ENCODE measurements at places on chromosomes 12 and 14.

- DNase-seq: no peak
Measured at GRCh38 chr14:91399868-91400640, 17.6 kb downstream of the CCDC88C start.

- DNase-seq: no peak
Measured at GRCh38 chr14:26765768-26766520, 168.1 kb upstream of the NOVA1 start.

DNA sequence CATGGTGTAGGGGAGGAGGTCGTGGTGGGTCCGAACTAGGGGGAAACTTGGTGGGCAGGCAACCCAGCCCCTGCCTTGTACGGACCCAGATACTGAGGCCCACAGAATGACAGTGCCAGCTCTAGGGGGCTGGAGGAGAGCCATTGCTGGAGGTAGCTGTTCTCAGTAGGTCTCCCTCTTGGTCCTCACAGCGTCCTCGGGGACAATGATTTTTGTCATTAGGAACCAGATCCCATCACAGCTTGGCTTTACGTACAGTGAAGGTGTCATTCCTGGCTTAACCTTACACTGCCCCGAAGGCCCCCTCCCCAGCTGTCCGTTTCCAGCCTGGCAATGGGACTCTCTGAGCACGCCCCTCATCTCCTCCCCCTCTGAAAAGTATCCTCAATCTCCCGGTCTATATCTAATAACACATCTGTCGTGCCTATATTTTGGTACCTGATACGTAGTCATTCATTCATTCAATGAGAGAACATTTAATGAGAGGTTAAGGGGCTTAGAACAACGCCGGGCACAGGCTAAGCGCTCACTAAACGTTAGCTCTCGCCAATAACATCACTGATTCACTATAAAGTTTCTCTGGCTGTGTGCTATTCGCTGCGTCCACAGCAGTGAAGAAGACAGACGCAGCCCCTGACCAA, 597 bp upstream of the DYNC1H1 start:
- no peak for DNase-seq

DNA sequence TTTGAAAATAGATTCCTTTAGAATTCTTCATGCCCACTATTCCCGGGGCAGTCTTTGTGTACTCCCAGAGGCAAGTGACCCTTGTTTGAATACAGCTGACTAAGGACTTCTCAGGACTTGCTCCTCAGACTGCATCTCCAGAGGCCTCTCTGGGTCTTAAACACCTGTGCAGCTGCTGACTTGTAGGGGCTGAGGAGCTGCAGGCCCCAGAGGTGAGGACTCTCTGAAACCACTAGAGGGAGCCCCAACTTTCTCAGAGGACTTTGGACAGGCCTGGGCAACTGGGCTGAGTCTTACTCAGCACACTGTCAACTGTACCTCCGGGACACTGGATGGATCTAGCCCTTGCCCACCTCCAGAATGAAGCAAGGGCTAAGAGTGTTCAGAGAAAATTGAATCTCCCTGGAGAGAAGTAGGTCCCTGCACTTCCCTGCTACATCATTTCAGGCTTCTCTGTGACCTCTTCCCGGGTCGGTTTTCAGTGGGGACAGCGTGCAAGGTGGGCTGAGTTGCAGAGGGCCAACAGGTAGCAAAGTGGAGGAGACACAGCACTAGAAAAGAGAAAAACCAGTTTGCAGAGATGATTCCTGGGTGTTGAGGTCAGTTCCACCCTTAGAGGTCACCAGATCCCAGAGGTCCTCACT, 164.6 kb downstream of the TMEM117 start:
- no peak for DNase-seq

DNA sequence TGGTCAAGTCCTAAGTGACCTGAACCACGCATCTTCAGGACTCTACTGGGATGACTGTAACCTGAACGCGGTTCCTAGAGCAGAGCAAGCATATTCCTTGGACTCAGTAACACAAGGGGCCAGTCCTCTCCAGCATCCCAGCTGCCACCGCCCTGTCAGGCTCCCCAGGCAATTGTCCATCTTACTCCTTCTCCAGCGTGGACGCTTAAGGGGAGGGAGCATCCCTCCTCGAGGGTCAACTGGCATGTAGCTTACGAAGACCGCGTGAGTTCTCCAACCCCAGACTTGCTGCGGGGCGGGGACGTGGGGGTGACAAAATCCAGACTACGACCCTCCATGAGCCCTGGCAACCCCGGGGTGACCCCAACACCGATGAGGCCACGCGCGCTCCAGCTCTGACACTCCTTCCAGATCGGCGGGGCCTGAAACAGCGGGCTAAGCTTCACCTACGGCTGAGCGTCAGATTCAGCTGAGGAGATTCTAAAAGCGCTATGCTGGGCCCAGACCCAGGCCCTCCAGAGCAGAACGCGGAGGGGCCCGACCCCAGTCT, 846 bp upstream of the MTHFD1 start:
- no peak for DNase-seq

DNA sequence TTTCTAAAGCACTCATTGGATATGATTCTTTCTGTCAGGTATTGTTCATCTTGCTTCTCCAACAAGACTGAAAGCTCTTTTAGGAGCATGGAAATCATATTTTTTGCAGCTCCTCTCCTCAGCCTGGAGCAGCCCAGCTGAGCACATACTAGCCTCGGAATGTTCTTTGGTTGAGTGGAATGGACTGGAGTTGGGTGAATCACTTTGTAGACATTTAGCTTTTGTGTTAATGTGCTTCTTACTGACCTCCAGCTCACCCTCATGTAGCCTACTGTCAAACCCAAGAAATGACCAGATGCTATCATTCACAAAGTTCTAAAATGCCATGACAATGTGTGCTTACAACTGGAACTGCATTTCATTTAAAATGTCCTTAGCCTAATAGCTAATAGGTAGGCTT, 161.1 kb downstream of the NUAK1 start:
- no peak for DNase-seq

- no peak for DNase-seq
Measured at GRCh38 chr14:68282479-68283377, 463.1 kb downstream of the RAD51B start.

- no peak for DNase-seq
Measured at GRCh38 chr14:53542732-53543131, 389.6 kb upstream of the DDHD1 start.

- no peak for DNase-seq
Measured at GRCh38 chr14:87005280-87005679, 987.7 kb downstream of the GALC start.

DNA sequence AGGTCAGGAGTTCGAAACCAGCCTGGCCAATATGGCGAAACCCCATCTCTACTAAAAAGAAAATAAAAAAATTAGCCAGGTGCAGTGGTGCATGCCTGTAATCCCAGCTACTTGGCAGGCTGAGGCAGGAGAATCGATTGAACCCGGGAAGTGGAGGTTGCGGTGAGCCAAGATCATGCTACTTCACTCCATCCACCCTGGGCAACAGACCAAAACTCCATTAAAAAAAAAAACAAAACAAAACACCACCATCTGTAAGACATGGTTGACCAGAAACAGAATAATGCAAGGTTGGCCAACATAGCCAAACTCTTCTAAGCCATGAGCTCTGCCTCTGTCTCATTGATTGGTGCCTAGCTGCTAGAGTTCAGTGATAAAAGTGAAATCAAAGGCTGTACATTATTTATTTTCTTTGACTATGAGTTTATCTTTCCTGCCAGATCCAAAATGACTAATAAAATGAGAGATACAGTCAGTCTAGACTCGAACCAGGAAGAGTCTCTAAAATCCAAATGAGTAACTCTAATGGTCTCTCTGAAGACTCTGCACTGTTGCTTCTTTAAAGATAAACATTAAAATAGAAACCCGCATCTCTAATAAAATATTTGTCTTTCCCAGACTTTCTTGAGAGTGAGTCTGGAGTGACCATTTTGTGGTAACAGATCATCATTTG, 404.7 kb downstream of the DAD1 start:
- DNase-seq: no peak

DNA sequence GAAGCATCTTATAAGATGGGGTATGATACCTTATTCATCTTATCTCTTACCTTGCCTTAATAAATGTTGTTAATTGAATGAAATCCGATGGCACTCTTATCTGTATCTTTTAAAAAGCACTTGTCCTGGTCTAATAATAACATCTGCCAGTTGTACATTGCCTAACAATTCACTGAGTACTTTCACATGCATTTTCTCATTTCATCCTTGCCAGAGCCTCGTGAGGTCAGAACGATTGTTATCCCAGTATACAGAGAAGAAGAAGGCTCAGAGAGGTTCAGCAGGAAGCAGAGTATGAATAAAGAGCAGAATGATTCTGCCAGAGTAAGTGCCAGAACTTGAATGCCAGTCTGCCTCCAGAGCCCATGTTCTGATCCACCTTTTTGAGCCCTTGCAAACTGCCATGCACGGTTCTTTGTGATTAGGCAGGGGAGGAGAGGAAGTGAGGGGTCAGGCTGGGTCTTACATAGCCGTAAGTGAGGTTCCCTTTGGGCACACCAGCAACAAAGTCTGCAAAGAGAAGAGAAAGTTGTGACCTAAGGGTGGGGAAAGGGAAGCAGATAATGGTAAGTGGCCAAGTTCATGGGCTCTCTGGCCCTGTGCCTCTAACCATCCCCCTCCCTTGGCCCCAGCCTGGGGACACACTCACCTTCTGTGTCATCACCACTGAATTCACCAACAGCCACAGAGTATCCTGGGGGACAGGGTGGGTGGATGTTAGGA, 11.7 kb downstream of the ITGA5 start:
- DNase-seq: no peak

DNA sequence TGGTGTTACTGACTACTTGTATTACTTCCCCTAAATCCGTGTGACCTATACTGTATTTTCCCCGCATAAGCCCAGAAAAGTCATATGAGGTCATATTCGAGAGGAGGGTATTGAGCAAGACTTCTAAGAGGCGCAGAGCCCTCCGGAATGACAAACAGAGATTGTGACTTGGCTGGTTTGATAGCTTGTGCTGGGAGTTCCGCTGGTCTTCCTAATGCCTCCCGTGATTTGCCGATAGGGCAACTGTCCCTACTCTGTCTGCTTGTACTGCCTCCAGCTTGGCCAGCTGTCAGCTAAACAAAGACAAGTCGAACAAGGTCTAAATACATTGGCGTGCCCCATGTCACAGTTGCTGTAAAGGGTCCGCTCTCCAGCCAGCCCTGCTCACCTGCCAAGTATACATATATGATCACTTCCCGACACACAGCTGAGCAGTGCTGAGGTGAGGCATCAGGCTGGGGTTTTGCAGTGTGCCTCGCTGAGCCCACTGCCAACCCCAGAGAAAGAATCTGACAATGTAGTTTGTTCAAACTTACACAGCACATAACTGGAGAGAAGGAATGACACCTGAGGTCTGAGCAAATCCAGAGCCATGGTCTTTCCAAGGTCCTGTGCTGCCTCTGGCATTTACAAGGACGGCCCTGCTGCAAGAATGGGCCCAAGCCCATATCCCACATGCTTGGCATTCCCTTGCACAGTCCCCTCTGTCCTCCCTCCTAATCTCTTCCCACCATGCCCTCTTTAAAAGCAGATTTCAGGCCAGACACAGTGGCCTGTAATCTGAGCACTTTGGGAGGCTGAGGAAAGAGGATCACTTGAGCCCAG, 23.7 kb downstream of the LGMN start:
- no peak for DNase-seq

DNA sequence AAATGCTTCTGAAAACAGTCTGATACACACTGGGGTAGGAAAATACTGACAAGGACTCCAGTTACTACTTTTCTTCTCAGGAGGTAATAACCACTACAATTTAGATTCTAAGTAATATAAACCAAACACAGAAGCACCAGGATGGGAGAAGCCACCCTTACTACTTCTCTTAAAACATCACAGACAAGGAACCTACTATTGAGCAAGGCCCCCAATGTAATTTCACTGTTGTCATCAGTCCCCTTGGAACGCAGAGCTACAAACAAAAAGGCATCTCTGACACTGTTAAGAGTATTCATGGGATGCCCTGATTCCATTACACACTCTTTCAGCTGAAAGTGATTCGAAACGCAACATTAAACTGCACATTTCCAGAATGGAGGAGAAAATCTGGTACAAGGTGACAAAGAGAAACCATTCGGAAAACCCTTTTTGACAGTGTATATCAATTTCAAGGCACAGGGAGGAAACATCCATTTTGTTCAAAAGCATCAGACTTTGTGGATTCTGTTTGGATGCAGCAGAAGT, 185.9 kb downstream of the PPM1H start:
- no peak for DNase-seq

GRCh38 chr12:53601296-53601847, 24.8 kb downstream of the ATF7 start:
- DNase-seq: no peak

GRCh38 chr12:11067514-11067913, 5.4 kb upstream of the TAS2R46 start:
- DNase-seq: no peak

DNA sequence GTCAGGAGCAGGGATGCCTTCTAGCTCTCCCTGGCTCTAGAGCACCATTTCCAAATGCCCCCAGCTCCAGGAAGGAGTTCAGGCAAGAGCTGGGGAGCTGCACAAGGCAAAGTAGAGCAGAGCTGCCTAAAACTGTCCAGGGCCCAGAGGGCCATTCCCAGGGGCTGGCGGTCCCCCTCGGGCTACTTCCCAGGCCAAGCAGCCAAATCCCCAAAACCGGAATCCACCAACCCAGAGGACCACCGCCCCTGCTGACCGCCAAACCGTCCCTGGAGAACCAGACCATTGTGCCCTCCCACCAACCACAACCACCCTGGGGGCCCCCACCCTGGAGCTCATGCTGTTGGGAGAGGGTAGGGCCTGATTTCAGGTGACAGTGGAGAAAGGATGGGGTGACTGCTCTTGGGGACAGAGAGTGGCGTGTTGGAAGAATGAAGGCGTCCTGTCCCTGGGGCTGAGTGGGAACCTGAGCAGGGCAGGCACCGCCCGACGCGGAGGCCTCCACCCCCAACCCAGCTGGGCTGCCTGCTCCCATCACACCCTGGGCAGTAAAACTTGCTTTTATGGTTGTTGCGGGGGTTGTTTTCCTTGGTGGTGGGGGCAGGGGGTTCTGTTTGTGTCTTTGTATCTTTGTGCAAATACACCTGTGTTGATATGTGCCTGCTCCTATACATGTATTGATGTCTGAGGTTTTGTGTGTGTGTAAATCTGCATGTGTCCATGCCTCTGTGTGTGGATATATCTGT, 24.0 kb upstream of the KRT78 start:
- no peak for DNase-seq

GRCh38 chr14:42140831-42141279, 534.2 kb downstream of the LRFN5 start:
- no peak for DNase-seq

DNA sequence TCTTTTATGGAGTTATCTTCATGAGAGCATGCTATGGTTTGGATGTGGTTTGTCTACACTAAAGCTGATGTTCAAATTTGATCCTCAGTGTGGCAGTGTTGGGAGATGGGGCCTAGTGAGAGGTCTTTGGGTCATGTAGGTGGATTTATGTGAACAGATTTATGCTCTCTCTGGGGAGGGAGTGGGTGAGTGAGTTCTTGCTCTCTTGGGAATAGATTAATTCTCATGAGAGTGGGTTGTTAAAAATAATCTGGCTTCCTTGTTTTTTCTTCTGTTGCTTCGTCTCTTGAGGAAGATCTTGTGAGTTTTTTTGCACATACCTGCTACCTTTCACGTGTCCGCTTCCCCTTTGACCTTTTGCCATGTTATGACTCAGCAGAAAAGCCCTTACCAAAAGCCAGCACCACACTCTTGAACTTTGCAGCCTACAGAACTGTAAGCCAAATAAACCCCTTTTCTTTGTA, 20.5 kb downstream of the DERA start:
- DNase-seq: no peak
